ENCODE measurements at places on chromosomes 2 and 18.

GRCh38 chr2:17115042-17115441 is 403.2 kb downstream of the RAD51AP2 start:
- DNase-seq = no peak

DNA sequence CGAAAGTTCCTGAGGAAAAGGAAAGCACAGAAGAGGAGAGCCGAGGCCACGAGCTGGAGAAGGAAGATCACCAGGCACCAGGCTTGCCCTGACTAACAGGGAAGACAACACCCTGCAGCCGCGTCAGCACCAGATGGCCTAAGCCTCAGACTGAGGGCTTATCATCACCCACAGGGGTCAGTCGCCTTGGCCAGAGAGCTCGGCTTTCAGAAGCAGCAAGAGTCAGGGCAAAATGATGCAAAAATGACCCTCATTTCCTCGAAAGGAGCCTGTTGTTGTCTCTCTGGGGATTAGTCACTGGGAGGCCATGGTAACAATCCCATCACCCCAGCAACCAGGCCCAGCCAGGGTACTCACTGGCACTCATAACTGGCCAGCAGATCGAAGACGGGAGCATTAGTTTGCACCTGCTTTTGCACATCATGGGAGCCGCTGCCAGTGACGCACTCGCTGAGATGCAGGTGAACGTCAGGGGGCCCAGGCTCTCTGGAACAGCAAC is 42.7 kb upstream of the ZFP36L2 start:
- no peak for DNase-seq

DNA sequence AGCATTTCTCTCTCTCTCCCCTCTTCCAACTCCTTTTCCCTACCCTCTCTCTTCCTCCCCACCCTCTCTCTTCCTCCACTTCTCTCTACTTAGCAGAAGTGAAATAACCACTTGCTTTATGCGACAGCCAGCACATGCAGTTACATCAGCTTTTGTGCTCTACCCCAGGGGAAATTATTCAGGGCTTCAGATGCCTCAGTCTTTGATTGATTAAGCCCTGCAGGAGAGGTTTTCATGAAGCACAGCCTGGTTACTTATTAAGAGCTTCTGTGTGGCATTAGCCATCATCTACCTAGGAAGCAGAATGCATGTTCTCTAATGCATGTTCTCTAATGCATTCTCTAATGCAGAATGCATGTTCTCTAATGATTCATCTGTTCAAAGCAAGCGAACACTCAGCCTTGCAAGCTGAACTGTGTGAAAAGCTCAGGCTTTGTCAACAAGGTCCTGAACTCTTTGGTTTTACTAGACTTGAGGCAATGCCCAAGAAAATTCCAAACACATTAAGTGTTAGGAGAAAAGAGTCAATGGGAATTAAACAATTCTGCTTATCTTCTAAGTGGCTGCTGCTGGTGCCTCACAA is 56.1 kb downstream of the LHCGR start:
- no peak for DNase-seq

DNA sequence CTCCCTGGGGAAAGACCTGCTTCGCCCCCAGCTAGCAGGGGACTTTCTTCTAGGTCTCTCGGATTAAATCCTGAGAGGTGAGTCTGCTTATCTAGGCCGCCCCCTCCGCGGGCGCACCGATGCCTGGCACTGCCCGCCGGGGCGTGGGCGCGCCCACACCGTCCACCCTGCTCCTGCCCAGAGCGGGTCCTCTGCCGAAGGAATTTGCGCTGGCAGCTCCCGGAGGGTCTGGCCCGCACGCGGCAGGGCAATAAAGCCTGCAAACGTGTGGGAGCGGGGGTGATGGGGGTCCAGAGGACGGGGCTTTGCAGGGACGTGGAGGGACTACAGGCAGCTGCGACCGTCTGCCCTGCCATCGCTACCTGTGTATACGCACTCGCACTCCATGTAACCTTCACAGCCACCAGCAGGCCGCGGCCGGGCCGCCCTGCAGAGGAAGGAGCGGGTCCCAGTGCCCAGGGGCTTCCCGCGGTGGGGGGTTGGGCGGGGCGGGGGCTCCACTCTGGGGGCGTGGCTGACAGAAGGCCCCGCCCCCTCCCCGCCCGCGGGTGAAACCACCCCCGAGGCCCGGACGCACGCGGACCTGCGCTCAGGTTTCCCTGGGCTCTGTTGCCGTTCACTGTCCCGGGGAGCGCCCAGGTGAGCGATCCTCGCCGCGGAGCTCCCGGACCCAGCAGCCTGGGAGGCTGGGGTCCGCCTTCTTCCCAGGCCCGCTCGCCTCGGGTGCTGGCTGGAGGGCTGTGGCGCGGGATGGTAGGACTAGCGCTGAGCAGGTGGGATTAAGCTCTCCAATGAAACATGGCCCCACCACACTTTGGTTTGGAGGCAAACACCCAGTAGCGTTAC is 174.5 kb upstream of the HS6ST1 start:
- DNase-seq = no peak

- DNase-seq = no peak
Measured at GRCh38 chr2:213002383-213002782, 149.0 kb downstream of the IKZF2 start.

GRCh38 chr2:196384729-196385128 is 213.4 kb upstream of the STK17B start:
- DNase-seq = no peak

DNA sequence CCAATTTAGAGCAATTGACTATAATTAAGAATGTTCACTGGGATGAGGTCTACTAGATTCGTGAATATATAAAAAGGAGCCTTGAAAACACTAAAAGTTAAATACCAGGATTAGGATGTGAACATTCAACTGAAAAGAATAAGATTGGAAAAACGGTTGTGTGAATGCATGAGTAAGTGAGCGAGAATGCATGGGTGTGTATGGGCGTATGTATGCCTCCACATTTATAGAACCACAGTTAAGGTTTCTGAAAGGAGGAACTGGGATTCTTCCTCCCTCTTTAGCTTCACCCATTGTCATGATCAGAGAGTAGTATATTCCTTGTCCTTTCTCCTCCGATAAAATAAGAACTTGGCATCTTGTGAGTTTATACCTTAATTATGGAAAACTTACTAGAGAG is 151.1 kb upstream of the UBE2E3 start:
- no peak for DNase-seq

Measured in activated CD4-positive, alpha-beta T cell treated with anti-CD3 and anti-CD28 coated beads, Interleukin-2, Interleukin-6, amounts not matched to agents 100 ng/mL and 50 ng/mL, durations not matched to agents 16 hours and 8 hours (primary cell).